ENCODE measurements at places on chromosomes 5 and 9.
A peak's percentile ranks its signal among the peaks of the same experiment; 100 is the strongest.

DNA sequence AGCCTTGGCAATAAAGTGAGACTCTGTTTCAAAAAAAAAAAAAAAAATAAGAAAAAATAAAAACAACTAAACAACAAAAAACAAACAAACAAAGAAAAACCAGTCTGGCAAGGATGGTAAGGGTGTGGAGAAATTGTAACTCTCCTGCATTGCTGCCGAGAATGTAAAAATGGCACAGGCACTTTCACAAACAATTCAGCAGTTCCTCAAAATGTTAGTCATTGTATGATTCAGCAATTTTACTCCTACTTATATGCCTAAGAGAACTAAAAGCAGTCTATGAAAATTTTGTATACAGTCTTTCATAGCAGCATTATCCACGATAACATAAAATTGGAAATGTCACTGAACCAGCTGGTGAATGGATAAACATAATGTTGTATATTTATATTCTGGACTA, 280.4 kb downstream of the CDH9 start:
- DNase-seq = no peak

GRCh38 chr5:121887727-121888126, 36.0 kb downstream of the FTMT start:
- DNase-seq = no peak

DNA sequence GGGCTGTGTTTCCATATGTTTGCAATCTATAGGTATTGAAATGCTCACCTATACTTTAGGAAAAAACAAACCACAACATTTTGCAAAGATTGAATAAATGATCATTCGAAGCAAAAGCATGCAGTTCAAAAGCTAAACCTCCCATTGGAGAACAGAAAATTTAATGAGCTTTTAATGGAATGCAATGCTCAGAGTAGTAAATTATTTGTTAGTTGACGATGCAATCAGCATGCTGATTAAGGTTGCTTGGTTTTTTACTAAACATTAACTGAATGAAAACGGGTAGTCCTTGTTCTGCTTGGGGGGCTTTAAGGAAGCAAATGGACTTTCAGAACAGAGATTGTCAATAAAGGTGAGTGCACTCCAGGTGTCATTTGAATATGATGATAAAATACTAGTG, 123.3 kb upstream of the TMEM161B start:
- no peak for DNase-seq

DNA sequence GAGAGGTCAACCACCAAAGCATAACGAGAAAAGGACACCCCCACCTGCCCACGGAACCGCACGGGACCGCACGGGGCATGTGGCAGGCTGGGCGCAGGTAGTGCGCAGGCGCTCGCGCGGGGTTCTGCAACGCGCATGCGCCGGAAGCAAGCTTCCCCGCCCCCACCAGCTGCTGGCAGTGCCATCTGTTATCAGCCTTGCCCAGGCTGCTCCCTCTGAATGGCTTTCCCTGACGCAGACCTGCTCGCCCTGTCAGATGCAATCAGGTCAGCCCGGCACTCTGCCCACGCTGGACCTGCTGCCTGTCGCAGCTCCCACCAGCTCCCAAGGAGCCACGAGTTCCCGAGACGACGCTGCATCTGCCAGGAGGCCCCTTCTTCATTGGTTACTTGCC, 22.8 kb downstream of the PTCH1 start:
- DNase-seq = peak; percentile 64

- DNase-seq = no peak
Measured at GRCh38 chr5:54388811-54389210, 66.7 kb upstream of the HSPB3 start.

DNA sequence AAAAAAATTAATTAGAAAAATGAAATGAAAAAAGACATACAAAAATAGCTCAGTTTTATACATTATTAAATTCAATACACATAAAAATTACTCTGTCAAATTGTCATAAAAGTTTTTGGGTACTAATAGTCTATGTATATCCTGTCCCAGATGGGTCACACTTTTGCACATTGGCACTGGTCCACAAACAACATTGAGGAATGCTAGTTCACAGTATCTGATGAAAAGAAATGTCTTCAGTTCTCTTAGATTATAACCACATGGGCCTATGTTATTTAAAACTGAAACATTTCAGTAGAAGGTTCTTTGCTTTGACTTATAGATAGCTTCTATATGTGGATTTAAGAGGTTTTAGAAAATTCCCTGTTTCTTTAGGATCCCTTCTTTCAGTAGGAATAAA, 39.8 kb downstream of the LNPEP start:
- DNase-seq = no peak

DNA sequence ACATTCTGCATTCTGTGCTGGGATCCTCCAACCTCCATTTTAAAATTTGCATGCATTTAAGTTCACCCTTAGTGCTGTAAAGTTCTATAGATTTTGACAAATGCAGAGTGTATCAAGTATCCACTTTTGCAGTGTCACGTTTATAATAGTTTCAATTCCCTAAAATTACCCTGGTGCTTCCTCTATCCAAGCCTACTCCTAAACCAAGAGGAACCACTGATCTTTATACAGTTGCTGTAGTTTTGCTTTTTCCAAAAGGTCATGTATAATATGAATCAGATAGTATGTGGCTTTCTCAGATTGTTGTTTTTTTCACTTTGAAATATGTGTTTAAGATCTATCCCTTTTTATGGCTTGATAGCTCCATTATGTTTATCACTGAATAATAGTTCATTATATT, 468.4 kb upstream of the CDH6 start:
- DNase-seq = no peak

GRCh38 chr5:87307796-87308423, 40.2 kb downstream of the RASA1 start:
- DNase-seq = no peak

GRCh38 chr5:168642019-168642418, 62.9 kb upstream of the PANK3 start:
- no peak for DNase-seq

- DNase-seq = no peak
Measured at GRCh38 chr5:87243161-87243844, 24.4 kb upstream of the RASA1 start.

GRCh38 chr5:3265936-3266335, 329.7 kb upstream of the IRX1 start:
- no peak for DNase-seq

DNA sequence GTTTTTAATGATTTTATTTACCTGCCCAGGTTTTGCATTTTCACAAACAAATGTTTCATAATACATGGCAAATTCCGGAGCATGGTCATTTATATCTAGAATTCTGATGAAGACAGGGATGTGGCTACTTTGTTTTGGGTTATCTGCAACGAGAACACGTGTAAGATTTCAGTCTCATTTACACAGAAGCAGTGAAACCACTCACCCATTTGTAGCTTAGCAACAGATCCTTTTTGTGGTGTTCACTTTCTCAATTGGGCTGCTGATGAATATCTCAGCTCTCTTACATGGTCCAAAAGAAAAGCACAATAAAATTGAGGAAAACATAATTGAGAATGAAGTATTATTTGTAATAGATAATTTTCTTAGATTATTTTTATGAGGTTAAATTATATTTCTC, 148.6 kb downstream of the CDH9 start:
- DNase-seq = no peak

DNA sequence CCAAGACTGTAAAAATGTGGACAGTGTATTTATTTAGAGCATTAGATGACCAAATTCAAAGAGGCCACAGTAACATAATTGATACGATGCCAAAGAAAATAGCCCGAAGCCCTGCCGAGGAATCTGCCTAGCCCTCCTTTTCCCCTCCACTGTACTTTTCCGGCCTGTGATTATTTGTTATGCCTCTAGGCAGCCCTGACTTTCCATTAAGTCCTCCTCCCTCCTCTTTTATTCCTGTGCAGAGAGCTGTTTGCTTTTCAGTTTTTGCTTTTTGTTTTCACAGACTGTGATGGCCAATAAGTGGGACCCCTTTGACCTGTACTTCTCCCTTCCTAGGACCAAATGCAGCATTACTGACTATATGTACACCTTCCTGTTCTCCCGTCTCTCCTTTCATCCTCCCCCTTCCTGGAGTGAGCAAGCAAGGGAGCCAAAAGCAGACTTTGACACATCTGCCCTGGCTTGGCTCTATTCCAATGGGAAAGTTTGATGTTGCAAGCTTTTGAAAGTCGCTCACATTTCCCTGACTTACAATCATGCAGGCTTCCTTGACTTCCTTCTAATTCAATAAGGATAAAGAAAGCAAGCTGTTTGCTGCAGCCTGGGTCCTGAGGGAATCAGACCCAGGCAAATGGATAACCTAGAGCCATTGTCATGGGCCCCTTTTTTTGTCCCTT, 76.1 kb downstream of the NREP start:
- DNase-seq = peak; percentile 22

DNA sequence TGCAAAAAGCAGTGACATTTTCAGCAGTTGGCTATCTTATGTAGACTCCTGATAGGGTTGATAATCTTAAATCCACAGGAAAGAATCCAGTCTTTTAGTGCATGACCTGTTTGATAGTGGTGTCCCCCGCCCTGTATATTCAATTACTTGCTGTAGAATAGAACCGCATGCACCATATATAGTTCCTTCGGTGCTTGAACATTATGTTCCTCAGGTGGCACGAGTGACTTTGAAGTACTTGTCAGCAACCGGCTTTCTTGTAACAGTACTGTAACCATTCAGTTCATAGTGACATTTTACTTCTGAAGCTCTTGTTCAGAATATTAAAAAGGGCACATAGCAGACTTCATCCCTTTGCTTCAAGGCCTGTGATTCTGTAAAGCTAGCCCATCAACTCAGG, 163.2 kb upstream of the KLF9 start:
- no peak for DNase-seq

DNA sequence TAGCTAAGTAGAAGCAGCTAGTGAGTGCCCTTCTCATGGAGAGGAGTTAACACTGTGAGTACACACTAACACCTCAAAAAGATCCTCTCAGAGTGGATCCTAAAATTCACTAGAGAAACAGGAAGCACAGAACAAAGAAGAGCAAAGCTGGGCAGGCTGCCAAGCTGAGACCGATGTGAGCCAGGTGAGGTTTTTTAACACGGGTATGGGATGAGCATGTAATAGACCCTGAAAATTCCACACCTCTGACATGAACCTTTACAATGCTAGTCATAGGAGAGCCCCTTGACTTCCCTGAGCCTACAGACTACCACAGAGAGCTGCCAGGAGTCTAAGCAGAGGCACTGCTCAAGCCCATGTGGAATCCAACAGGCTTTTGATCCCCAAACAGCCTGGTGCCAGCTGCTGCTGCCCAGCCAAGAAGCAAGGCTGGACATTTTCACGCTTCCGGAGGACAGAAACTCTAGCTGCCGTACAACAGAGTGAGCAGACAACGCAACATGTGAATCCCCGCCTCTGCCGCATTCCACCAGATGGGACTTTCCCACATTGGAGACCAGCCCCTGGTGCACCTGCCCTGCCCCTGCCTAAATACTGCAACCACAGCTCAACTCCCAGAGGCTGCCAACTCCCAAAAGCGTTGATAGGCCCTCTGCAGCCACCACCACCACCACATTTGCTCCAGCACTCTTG, 280.8 kb downstream of the CDH10 start:
- DNase-seq = no peak

GRCh38 chr5:12876541-12877298, 972.5 kb upstream of the CTNND2 start:
- DNase-seq = no peak

DNA sequence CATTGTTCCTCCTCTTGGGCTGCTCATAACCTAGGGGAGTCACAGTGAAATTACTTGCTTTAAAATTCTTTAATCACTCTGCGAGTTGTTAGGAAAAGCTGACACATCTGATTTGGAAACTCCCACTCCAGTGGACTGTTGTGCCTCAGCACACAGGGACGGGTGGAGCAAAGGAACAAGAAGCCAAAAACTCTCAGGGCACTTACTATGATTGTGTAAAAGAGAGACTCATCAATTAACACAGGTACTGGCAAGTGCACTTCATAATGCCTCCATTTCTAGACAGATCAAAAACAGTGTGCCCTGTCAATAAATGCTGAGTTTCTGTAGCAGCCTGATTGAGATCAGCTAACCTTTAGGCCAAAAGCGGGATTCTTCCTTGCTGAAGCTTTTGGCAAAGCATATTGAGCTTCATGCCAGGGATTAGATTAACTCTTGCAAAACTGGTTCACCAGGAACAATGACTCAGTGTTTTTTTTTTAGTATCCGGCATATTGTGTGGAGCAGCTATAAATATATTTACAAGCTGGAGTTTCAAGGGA, 55.9 kb downstream of the TMC1 start:
- DNase-seq = no peak

DNA sequence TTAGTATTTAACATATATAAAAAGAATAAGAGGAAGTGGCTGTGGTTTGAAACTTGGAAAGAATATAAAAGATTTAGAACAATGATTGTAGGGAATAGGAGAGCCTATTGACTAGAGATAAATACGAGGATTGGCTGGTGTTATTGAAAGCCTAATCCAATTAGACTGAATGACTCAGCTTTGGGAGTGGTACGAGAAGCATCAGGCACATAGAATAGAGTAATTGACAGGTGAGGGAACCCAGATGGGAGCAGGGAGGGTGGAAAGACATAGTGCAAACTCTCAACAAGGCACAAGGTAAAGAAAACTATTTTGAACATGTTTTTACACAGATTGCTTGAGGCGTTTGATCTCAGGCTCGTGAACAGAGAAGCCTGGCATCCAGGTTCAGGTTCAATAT, 338.9 kb upstream of the KLF9 start:
- DNase-seq = no peak

DNA sequence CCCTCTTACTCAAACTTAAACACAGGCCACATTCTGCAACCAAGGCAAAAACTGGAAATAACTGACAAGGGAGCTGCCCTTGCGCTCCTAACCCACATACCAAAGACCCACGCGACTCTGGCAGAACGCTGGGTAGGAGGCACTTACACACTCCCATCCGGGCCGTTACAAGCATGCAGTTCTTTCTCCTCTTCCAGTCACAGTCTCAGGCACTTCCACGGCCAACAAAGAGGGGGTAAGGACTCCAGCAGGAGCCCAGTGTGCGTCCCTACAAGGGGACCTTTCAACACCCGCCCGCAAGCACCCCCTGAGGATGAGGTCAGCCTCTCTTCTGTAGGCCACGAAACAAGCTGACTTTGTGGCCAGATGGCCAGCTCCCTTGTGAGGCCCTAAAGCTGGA, 57.4 kb downstream of the SERINC5 start:
- no peak for DNase-seq

DNA sequence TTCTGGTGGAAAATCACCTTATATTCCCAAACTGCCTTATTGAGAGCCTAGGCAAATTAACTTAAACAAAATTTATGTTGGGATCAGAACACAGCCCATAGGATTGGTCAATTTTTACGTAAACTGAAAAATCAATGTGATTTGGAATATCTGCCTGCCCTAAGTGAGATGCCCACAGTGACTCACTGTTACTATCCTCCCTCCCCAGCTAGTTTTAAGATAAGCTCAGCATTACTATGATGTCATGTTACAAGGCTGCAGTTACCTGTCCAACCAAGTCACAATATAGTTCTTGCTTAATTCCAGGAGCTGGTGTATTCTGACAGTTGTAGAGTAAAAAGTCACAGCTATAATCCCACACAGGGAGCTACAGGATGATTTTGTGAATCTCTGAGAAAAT, 23.1 kb downstream of the SKP1 start:
- no peak for DNase-seq
